Lower lobe of right lung (tissue), 2 donors: ENCODE measurements at places on chromosomes 12 and 14. TPM values are rescaled to one million over a fixed set of nuclear protein-coding genes. Genes with fewer than 3 reads are reported as not detected.

DNA sequence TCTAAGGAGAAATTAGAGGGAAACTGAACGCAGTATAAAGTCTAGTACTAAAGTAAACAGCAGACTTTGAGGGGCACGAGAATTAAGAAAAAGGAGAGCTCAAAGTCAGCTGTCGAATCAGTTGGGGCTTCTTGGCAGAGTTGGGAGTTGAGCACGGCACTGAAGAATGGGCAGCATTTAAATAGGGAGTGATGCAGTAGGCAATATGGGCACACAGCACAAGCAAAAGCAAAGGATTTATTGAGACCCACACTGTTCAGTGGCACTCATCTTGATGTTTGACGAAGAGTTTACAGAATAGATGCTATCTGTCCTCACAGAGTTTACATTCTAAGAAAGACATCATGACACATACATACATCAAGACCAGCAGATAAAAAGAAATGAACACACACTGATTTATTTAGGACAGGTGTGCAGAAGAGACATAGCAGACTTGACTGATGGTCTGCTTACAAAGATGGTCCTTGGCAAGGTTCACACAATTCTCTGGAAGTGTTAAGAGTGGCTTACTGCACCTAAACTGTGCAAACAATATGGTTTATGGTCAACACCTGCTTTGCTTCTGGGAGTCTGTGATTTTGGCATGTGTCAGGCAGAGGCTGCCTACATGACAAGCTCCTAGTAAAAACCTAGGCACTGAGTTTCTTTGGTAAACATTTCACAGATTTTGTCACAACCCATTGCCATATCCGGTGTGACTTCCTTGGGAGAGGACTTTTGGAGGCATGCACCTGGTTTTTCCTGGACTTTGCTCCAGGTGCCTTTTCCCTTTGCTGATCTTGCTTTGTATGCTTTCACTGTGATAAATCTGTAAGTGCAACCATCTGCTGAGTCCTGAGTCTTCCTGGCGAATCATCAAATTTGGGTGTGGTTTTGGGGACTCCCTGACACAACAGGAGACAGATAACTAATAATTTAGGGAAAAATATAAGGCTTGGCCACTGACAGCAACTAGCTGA is 26.3 kb downstream of the ALKBH1 start:
- no peak overlapping the region for H3K27ac ChIP-seq
- no peaks in the 10 kb centered on the region for H3K27me3 ChIP-seq
- no peak overlapping the region for H3K4me3 ChIP-seq
- DNase-seq = no peak
- H3K36me3 ChIP-seq = peaks cover 56% of the 10 kb centered on the region

Gene KLRG1
- 4.8 TPM for total RNA-seq

DNA sequence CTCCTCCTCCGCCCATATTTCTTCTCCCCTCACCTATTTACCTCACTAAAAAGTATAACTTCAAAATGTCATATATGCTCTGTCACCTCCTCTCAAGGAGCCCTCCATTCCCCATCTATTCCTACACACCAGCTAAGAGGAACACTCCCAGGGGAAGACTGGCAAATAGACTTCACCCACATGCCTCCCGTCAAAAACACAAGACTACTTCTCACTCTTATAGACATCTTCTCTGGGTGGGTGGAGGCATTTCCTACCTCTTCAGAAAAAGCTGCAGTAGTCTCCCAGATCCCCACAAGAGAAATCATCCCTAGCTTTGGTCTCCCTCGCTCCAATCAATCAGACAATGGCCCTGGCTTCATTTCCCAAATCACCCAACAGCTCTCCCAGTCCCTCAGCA is 66.2 kb downstream of the MOK start:
- H3K27ac ChIP-seq = no peak overlapping the region
- no peaks in the 10 kb centered on the region for H3K27me3 ChIP-seq
- peaks cover 6% of the 10 kb centered on the region for H3K4me1 ChIP-seq
- H3K4me3 ChIP-seq = no peak overlapping the region
- no peak for DNase-seq

Gene PPP2R5E
- total RNA-seq = 45.3 TPM

- H3K4me3 ChIP-seq = no peak overlapping the region
- H3K36me3 ChIP-seq = no peaks in the 10 kb centered on the region
- H3K4me1 ChIP-seq = no peaks in the 10 kb centered on the region
- no peak for DNase-seq
- no peaks in the 10 kb centered on the region for H3K27me3 ChIP-seq
- no peak overlapping the region for H3K27ac ChIP-seq
Measured at GRCh38 chr12:30046376-30046775, 262.6 kb upstream of the TMTC1 start.

Gene MAPKAPK5
- 39.4 TPM for total RNA-seq
